ENCODE measurements at places on chromosomes 2 and 18.

- DNase-seq: no peak
These were observed 7.7 kb downstream of the HJURP start for GRCh38 chr2:233846387-233847247.

DNA sequence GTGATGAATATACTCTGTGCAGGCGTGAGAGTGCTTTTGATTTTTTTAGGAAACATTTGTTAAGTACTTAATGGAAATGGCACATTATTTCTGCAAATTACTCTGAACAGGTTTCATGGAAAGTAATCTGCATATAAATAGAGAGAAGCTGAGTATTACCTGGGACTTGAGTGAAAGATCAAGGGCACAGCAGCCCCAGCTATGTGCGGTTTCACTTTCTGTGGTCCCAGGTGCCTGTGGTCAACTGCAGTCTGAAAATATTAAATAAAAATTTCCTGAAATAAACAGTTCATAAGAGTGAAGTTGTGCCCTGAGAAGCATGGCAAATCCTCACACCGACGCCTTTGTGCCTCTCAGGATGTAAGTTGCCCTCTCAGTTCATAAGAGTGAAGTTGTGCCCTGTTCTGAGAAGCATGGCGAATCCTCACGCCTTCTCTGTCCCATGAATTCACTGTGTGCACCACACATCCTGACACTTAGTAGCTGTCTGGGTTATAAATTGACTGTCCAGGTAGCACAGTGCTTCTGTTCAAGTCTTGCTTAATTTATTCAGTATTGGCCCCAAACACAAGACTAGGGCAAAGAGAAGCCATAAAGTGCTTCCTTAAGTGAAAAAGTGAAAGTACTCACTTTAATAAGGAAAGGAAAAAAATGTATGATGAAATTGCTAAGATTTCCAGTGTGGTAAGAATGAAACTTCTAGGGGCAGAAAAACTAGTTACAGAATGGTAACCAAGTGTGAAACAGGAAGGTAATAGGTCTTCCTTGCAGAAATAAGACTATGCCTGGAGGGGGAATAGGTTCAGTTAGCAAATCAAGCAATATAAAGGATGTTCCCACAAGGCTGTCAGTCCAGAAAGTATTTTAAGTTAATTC is 4.3 kb upstream of the SNTG2 start:
- no peak for DNase-seq

GRCh38 chr2:38173683-38174082 is 97.7 kb upstream of the CYP1B1 start:
- DNase-seq: no peak

- no peak for DNase-seq
These were observed 72.4 kb upstream of the HS6ST1 start for GRCh38 chr2:128390991-128391630.

DNA sequence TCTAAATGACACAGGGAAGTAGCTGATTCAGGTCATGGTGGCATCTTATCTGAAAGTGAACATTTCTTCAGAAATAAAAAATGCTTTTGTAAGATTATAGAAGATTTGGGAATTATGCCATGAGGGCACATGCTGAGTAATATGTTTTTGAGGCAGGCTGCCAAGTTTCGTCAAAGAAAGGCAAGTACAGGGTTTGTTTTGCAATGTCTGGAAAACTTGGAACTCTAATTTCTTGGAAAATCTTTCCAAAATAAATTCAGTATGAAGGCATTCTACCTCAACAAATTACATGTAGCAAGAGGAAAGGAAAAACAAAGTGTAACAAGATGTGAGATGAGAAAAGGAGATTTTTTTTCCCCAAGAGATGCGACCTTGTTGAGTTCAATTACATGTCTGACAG is 167.7 kb downstream of the PLCL1 start:
- DNase-seq: no peak

DNA sequence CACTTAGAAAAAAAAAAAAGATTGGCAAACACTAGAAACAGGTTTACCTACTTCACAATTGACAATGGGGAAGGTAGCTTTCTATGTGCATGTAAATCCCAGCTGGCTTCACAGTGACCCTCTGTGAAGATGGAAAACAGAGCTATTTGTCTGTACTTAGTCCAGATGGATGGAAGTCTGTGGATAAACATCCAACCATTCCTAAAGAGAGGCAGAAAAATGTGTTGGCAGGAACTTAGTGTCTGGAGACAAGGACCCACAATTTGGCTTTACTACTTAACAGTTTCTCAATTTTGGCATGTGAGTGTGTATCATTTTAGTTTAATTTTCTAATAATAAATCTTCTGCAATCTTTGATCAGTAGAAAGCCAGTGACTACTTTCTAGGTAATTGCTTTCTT is 154.4 kb downstream of the RAD51AP2 start:
- DNase-seq: no peak

DNA sequence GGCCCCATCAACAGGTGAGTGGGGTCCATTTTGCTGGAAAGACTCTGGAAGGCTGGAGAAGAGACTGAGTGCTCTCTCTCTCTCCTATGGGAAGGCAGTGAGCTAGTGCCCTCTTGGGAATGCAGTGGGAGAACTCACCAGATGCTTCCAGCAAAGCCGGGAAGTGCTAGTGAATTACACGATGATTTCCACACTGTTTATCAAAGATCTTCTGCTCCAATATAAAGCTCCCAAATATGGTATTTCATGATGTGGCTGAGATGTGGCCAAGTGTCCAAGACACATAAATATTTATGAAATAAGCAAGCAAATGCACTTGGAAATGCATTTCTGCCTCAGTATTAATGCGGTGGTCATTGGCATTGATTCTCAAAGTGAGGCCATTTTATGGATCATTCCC is 135.9 kb downstream of the VAPA start:
- no peak for DNase-seq

DNA sequence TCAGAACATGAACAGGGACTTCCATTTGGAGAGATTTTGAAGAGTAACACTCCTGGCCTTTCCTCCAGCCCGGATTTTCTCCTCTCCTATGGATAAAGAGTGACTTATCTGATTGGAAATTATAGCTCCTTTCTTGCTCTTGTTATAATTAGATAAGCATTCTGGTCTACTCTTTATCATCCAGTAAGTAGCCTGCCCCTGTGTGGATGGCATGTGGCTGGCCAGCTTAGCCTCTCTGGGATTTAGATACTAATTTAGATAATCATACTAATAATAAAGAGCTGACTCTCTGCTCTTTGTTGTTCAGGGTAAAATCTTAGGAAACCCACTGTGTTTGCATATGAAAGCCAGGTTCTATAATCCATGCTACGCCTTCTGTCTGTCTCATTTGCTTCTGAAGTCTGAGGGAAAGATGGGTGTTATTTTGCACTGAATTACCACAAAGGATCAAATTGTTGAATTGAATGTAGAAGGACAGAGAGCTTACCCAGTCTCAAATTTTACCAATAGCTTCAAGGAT is 438.8 kb downstream of the SPAG16 start:
- DNase-seq: no peak

GRCh38 chr2:220446106-220446712 is 818.8 kb downstream of the SLC4A3 start:
- DNase-seq: no peak

GRCh38 chr2:224440988-224441387 is 39.1 kb upstream of the FAM124B start:
- no peak for DNase-seq

- no peak for DNase-seq
These were observed 177.0 kb upstream of the RBMS1 start for GRCh38 chr2:160670618-160671017.

DNA sequence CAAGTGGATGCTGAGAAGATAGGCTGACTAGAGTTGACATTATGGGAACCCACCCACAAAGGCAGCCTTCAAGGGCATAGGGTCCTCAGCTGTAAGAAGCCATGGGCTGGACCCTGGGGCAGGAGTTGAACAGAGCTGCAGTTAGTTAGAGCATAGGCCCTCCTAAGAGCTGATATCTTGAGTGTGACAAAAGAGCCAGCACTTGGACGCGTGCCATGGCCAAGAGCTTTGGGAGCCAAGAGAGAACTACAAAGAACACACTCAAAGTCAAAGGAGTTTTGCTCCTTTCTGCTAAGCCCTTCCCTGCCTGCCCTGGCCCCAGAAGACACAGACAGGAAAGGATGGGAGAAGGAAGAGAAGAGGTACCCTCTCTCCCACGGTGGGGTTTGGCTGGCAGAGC is 29.9 kb upstream of the AGAP1 start:
- DNase-seq: no peak

All from T follicular helper cell (primary cell).